ENCODE measurements at places on chromosomes 3 and 15.

- no peak for DNase-seq
Measured at GRCh38 chr15:38535491-38536200, 29.0 kb downstream of the RASGRP1 start.

DNA sequence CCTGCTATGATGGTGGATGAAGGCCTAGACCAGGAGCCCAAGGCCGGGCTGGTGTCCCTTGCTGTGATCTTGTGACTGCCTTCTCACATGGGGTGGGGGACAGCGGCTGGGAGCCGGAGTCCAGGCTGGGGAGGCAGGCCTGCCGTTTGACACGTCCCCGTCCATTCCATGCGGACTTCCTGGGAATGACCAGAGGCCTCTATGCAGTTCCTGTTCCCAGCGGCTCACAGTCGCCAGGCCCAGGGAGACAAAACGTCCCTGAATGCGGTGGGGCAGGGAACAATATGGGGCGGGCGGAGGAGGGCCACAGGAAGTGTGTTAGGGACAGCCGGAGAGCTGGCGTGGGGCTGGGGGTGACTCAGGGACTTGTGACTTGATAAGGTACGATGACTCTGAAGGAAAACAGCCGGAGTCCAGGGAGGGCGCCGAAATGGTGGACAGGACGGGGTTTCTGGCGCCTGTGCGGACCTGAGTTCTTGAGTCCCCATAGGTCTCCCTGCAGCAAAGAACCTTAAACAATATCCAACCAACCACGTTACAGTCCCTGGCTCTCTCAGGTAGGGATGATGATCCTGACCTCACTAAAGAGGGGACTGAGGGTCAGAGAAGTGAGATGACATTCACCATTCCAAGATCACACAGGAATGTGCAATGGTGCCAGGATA, 40.5 kb upstream of the SMAD6 start:
- DNase-seq: no peak

- DNase-seq: peak; percentile 42
Measured at GRCh38 chr3:23671851-23672589, 133.7 kb upstream of the UBE2E1 start.

- DNase-seq: no peak
Measured at GRCh38 chr3:192487033-192487432, 240.3 kb downstream of the FGF12 start.

- DNase-seq: no peak
Measured at GRCh38 chr15:100672959-100673358, 70.6 kb downstream of the ASB7 start.

GRCh38 chr15:84911879-84912660, 27.6 kb downstream of the SLC28A1 start:
- DNase-seq: peak; percentile 68

- no peak for DNase-seq
Measured at GRCh38 chr15:55696221-55696620, 46.7 kb downstream of the PRTG start.

- DNase-seq: peak; percentile 70
Measured at GRCh38 chr3:50550079-50550736, 17.3 kb downstream of the C3orf18 start.

GRCh38 chr3:138347960-138348753, at the start of gene MRAS:
Gene MRAS, plus strand, starts transcription at chr3:138348579. Its CDS starts 24,305 bp downstream, at chr3:138372884.
- DNase-seq: peak; percentile 77

DNA sequence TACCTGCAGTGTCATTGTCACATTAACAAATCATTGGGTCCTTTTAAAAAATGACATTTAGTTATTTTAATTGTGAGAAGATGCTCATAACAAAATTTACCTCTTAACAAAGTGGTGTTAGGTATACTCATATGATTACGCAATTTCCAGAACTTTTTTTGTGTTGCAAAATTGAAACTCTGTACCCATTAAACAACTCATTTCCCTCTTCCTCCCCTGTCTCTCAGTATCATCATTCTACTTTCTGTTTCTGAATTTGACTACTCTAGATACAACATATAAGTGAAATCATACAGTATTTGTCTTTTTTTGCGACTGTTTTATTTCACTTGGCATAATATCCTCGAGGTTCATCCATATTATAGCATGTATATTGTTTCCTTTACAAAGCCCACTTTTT, 58.7 kb upstream of the CHST2 start:
- DNase-seq: no peak

- no peak for DNase-seq
Measured at GRCh38 chr3:29668728-29669127, 387.9 kb downstream of the RBMS3 start.

DNA sequence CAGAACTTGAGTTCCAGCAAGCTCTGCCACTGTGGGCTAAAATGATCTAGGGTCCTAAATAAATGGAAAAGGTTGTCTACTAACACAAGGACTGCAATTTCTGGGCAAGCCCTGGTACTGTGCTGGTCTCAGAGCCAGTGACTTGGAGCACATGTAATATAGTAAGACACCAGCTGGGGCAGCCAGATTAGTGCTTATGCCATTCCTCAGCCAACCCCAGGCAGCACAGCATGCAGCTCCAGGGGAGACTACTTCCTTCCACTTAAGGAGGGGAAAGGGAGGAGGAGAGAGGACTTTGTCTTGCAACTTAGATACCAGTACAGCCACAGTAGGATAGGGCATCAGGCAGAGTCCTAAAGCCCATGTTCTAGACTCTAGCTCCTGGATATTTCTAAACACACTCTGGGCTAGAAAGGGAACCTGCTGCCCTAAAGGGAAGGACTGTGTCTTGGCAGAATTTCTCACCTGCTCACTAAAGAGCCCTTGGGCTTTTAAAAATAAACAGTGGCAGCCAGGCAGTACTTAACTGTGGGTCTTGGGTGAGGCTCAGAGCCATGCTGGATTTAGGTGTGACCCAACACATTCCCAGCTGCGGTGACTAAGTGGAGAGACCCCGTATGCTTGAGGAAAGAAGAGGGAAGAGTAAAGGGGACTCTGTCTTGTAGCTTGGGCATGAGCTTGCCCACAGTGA, 223.7 kb upstream of the BCHE start:
- no peak for DNase-seq

- no peak for DNase-seq
Measured at GRCh38 chr15:81286621-81287121, 37.3 kb downstream of the STARD5 start.

DNA sequence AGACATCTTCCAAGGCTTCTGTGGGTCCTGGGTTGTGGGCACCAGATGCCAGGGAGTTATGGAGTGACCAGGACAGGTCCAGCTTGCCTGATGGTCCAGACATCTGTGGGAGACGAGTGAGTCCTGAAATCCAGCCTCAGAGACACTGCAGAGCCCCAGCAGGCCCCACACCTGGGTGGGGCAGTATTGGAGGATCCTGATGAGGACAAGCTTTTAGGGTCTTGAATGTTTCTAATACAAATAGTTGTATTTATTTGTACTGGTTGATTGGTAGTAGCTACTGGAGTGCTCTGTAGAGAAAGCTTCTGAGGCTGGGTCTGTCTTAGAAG, 67.5 kb upstream of the PRR23C start:
- DNase-seq: no peak

- no peak for DNase-seq
Measured at GRCh38 chr3:31743331-31744089, 210.8 kb downstream of the STT3B start.

DNA sequence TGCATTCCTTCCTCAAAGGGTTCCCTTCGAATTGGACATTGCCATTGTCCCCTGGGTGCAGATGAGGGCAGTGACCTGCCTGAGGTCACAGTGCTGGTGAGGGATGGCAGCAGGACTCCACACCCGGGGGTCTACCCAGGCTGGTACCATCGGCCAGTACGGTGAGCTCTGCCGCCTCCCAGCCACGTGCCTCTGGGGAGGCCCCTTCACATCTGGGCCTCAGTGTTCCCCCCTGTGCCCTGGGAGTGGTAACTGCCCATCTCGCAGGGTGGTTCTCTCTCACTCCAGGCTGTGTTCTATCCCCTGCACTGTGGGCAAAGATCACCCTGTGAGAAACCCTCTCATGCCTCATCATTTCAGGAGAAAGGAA, 99.4 kb upstream of the IQSEC1 start:
- no peak for DNase-seq

DNA sequence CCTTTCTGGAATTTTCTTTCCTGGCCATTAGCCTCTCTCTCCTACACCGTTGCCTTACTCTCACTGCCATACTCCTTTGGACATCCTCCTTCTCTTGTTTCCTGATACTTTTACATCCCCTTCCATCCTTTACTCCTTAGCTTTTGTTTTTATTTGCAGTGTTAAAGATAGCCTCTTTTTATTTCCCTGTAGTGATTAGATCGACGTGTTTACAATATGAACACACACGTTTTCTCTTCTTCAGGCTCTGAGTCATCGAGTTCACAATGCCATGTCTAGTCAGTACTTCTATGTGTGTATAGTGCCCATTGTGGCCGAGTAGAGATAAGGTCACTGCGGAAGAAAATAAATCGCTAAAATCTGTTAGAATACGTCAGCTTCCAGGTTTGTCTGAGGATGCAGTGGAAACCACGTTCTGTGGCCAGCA, 208.5 kb downstream of the LPP start:
- DNase-seq: no peak

DNA sequence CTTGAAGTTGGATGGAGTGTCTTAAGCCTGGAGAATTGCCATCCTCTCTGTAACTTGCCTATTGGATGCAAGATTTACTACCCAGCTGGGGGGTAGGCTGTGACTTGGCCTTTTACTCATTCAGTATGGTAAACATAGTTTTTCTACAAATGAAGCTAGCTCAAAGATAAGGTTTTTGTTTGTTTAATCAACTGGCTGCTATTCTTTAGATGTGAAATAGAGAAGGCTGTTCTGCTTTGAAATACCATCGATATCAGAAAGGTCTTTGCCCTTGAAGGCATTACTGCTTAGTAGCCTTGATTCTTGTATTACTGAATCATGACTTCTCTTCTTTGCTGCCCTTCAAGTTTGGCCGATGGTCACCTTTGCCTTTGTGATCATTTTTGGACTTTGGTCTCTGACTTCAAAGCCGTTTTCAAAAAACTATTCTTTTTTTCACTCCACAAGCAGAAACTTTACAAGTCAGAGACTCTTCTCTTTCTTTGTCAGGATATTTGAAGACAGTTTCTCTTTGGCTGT, 83.1 kb downstream of the GAP43 start:
- no peak for DNase-seq

DNA sequence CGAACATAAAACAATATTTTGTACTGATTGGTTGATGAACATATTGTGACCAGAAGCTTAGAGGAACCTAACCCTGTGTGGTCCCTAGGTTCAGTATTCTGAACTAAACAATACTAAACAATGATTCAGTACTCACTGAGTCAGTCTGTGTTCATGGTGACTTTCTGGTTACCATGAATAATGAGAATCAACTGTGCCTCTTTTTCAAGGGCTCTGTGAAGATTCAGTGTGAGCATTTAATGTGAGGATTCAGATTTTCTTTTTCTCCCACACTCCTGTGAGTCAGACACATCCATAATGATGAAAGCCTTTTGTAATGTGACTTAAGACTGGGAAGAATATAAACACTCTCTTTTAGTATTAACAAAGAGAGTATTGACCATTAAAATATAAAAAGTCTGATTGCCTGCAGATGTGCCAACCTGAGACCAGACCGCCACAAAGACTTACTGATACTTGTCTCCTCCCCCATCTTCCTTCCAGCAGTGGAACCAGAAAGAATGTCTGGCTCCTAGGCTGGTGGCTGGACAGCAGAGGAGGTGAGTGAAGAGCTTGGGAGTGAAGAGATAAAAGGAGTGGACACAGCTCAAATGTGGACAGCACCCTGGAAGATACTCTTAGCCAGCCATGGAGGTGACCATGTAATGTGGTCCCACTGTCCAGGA, 17.6 kb upstream of the ACTL6A start:
- no peak for DNase-seq

DNA sequence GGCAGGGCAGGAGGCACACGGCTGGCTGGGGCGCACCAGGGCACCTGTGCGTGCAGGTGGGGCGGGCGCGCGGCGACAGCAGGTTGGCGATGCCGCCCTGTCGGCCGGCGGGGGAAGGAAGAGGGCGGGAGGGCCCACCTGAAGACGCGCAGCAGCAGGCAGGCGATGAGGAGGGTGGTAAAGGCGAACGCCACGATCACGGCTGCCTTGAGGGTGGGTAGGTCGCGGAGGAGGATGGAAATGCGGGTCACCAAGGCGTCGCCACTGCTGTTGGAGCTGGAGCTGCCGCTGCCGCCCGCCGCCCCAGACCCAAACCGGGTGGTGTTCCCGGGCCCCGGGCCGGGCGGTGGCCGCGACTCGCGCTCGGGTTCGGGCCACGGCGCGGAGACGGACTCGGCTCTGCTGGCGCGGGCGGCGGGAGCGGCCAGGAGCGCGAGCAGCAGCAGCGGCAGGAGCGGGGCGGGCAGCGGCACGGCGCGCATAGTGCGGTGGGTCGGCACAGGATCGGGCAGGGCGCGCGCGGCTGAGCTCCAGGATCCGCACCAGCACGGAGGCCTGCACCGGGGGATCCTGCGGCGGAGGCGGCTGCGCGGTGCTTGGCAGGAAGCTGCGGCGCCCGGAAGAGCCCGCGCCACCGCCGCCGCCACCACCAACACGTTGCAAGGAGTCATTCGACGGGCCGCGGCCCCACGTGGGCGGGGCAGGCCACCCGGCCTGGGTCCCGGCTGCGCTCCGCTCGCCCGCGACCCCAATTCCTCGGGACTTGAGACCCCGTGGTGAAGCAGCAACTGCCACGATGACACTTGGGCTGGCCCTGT, at the start of gene FAM174B:
Gene FAM174B, minus strand, starts transcription at position 598 of the 818 bp plus-strand sequence.
- DNase-seq: peak; percentile 59

DNA sequence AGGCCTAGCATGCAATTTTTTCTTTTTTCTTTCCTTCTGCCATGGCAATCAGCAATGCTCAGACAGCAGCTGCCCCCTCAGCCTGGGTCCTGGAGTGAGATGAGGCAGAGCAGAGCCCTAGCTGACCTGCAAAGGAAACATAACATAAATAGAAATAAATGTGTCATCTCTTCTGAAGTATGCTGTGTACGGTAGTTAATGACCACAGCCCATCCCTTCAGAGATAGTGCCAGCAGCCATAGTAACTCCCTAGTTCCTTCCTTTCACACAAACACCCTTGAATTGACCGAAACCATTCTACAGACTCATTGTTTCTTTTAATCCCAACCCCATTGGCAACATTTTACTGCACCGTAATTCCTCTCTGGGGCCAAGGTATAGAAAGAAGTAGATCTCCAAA, 8.4 kb upstream of the CD47 start:
- no peak for DNase-seq

GRCh38 chr3:191915712-191916111, 454.7 kb downstream of the PYDC2 start:
- no peak for DNase-seq

- no peak for DNase-seq
Measured at GRCh38 chr3:5498981-5499380, 311.5 kb downstream of the EDEM1 start.

DNA sequence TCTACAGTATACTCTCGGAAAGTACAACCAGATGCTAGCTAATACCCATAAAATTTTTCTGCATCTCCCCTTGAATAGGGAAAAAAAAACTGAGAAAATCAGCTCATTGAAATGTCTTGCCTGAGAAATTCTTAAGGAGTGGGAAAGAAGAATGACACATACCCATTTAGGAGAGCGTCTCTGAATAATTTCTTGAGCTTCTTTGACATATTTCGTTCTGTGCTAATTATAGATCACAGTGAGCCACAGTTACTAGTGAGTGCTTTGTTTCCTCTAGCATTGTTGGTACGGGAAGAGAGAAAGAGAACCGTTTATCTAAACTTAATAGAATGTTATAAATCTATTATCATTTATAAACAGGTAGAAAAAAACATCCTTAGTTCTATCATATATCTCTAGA, 588.4 kb downstream of the UNC13C start:
- DNase-seq: no peak

- DNase-seq: no peak
Measured at GRCh38 chr3:45541326-45542321, 52.9 kb upstream of the LIMD1 start.

- no peak for DNase-seq
Measured at GRCh38 chr3:147812186-147812911, 403.2 kb downstream of the ZIC1 start.

All from left hindlimb (tissue), 1 donor.